Mesothelial cell of epicardium (in vitro differentiated cells): ENCODE measurements at places on chromosomes 3 and 15.

DNA sequence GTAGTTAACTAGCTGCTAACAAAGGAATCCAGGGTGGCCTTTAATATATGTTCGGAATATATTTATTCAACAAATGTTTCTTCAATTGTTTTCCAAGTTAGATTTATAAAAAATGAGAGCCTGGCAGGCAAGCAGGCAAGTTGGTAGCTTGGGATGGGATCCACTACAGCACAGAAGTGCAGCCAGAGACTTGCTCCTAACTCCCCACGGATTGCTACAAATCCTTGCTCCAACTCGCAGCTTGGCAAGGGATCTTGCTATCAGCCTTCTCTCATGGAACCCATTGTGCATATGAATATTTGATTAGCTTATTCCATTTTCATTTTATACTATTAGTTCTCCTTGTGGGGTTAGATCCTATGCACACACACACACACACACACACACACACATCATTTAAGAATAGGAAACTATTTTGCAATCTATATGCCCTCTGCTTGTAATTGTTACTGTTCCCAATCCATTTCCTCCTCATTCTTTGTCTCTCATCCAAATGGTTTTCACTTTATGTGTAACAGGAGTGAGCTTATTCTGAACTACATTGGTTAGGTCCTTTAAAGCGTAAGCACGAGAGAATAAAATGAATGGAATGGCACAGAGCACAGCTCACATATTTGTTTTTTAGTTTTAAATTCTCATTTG lies 505.6 kb downstream of the LPP start:
- H3K27ac ChIP-seq: no peak overlapping the region
- no peaks in the 10 kb centered on the region for H3K27me3 ChIP-seq
- no peak overlapping the region for H3K4me3 ChIP-seq

DNA sequence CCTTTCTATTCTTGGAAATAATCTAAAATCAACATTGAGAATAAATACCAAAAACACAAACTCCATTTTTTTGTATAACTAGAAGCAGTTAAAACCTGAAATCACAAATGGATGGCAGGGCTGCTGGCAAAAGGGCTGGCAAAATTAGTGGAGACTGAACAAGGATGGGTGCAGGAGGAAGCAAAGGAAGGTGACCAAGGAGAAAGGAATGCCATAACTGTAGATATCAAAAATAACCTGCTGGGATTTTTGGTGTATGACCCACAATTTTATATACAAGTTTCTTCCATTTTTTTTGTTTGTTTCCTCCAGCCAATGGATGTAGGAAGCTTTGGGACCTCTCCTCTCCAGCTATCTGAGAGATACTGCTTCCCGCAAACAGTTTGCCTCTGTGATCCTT lies 12.7 kb downstream of the CFAP44 start:
- no peaks in the 10 kb centered on the region for H3K4me1 ChIP-seq
- no peak overlapping the region for H3K27ac ChIP-seq
- H3K4me3 ChIP-seq: no peak overlapping the region
- DNase-seq: no peak

DNA sequence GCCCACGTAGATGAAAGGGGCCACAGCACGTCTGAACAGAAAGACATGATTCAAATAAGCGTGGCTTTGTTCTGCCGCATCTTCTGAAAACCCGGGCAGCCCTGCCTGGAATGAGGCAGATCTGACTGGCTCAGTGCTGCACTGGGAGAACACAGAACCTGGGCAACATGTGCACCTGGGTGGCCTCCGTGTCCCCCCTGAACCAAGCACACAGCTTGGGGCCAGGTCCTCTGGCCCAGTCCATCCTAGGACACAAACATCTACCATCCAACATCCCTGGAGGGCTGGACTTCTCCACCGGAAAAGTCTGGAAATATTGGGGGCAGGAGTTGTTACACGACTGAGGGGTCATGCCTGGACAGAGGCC lies 119.4 kb downstream of the ADAMTS17 start:
- no peak overlapping the region for H3K4me3 ChIP-seq
- no peak overlapping the region for H3K27ac ChIP-seq
- no peaks in the 10 kb centered on the region for H3K27me3 ChIP-seq
- H3K4me1 ChIP-seq: peaks cover 20% of the 10 kb centered on the region

DNA sequence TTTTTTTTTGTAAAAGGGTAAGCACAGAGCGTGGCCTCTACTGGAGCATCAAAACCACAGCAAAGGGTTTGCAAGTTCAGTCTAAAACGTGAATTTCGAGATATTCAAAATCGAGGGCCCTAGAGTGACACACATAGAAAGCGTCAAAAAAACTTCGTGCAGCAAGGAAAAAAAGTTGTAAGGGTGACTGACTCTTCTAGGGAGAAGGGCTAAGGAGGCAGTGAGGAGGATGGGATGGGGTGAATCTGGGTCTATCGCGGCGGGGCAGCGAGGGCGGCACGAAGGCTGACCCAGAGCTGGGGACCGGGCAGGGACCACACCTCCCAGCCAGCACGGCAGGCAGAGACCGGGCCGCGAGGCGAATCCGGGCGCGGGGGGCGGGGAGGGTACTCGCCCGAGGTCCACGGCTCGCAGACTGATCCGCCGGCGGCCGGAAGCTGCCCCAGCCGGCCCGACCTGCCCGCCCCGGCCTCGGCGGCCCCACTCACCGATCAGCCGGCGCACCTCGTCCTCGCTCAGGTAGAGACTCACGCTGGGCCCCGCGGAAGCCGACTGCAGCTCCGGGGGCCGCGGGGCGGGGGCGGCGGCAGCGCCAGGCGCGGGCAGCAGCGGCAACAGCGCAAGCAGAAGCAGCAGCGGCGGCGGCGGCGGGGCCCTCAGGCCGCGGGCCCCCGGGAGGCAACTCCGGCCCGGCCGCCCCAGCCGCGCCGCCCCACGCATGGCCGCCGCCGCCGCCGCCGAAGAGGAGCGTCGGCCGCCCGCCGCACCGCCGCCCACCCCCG lies 533 bp downstream of the RYK start:
- peaks cover 2% of the 10 kb centered on the region for H3K36me3 ChIP-seq
- peak overlapping the region; percentile 89 for H3K27ac ChIP-seq
- peak; percentile 69 for DNase-seq
- H3K4me3 ChIP-seq: peak overlapping the region; percentile 77
- no peaks in the 10 kb centered on the region for H3K27me3 ChIP-seq

DNA sequence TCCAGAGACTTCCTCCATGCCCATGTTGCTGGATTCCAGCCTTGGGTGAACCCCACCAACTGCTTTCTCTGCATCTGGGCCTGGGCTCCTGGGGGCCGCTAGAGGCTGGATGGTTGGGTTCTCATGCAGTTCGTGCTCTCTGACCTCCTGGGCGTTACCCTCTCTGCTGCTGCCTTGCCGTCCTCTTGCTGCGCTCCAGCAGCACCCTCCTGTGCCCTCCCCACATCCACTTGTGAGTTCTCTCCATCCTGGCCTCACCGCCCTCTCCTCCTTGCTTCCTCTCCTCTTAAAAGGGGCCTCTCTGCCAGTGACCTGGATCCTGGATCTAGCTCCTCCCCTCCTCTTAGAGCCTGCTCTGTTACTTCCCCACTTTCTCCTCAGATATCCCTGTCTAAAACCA lies 43.7 kb downstream of the CHCHD6 start:
- H3K36me3 ChIP-seq: peaks cover 3% of the 10 kb centered on the region
- no peak for DNase-seq
- peaks cover 31% of the 10 kb centered on the region for H3K4me1 ChIP-seq
- no peak overlapping the region for H3K27ac ChIP-seq
- H3K27me3 ChIP-seq: no peaks in the 10 kb centered on the region

DNA sequence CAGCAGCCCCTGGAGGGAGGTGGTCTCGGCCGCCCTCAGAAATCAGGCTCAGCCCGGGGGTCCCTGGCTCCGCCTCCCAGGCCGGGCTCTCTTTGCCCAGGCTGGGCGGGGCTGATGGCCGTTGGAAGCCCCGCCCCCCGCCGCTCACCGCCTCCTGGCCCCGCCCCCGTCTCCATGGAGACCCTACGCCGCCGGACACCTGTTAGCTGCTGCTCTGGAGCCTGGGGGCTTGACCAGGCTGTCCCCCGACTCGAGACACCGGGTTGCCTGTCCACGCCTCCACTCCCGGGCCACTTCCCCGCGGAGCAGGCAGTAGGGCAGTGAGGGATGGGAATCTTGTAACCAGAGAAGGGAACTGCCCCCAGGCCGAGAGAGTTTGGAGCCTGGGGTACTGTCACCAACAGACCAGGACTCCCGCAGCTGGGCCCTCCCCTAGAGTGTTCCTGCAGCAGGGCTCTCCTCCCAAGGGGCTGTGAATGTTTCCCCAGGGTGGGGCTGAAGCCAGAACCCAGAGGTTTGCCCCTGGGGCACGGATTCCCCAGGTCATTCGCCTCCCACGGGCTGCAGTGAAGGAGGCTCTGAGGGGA lies 27.8 kb upstream of the RPL32 start:
- H3K4me3 ChIP-seq: peak overlapping the region; percentile 68
- no peaks in the 10 kb centered on the region for H3K36me3 ChIP-seq
- H3K27ac ChIP-seq: no peak overlapping the region
- DNase-seq: peak; percentile 76
- peaks cover 31% of the 10 kb centered on the region for H3K27me3 ChIP-seq

- H3K36me3 ChIP-seq: peaks cover 19% of the 10 kb centered on the region
- peaks cover 47% of the 10 kb centered on the region for H3K4me1 ChIP-seq
- H3K27ac ChIP-seq: peak overlapping the region; percentile 89
- peak overlapping the region; percentile 55 for H3K4me3 ChIP-seq
- H3K27me3 ChIP-seq: no peaks in the 10 kb centered on the region
- no peak for DNase-seq
Measured at GRCh38 chr3:184582646-184583577, 21.3 kb downstream of the EPHB3 start.

- H3K4me1 ChIP-seq: peaks cover under 1% of the 10 kb centered on the region
- H3K36me3 ChIP-seq: no peaks in the 10 kb centered on the region
- no peak overlapping the region for H3K4me3 ChIP-seq
- no peak for DNase-seq
- no peak overlapping the region for H3K27ac ChIP-seq
- no peaks in the 10 kb centered on the region for H3K27me3 ChIP-seq
Measured at GRCh38 chr3:106635826-106636225, 741.4 kb upstream of the CCDC54 start.

GRCh38 chr15:71888797-71889196 lies 78.4 kb downstream of the NR2E3 start:
- peaks cover 5% of the 10 kb centered on the region for H3K4me1 ChIP-seq
- H3K27me3 ChIP-seq: no peaks in the 10 kb centered on the region
- no peak overlapping the region for H3K27ac ChIP-seq
- peaks cover 46% of the 10 kb centered on the region for H3K36me3 ChIP-seq
- H3K4me3 ChIP-seq: no peak overlapping the region

- H3K4me3 ChIP-seq: no peak overlapping the region
- no peak overlapping the region for H3K27ac ChIP-seq
- H3K27me3 ChIP-seq: no peaks in the 10 kb centered on the region
Measured at GRCh38 chr3:122350814-122351418, 25.9 kb downstream of the CSTA start.

GRCh38 chr3:104990758-104991157 lies 376.0 kb upstream of the ALCAM start:
- no peaks in the 10 kb centered on the region for H3K4me1 ChIP-seq
- H3K4me3 ChIP-seq: no peak overlapping the region
- no peaks in the 10 kb centered on the region for H3K36me3 ChIP-seq
- DNase-seq: no peak
- H3K27ac ChIP-seq: no peak overlapping the region
- H3K27me3 ChIP-seq: no peaks in the 10 kb centered on the region

GRCh38 chr15:70556151-70556741 lies 207.1 kb downstream of the UACA start:
- no peak overlapping the region for H3K27ac ChIP-seq
- peaks cover 5% of the 10 kb centered on the region for H3K27me3 ChIP-seq

- peak overlapping the region; percentile 90 for H3K27ac ChIP-seq
- H3K4me3 ChIP-seq: peak overlapping the region; percentile 83
- H3K4me1 ChIP-seq: peaks cover 21% of the 10 kb centered on the region
- no peaks in the 10 kb centered on the region for H3K36me3 ChIP-seq
- peaks cover 3% of the 10 kb centered on the region for H3K27me3 ChIP-seq
Measured at GRCh38 chr15:31328969-31329639, 2.5 kb downstream of the KLF13 start.

GRCh38 chr3:127629467-127630403 lies 750 bp downstream of the PODXL2 start:
- peaks cover 30% of the 10 kb centered on the region for H3K4me1 ChIP-seq
- H3K27ac ChIP-seq: no peak overlapping the region
- no peaks in the 10 kb centered on the region for H3K36me3 ChIP-seq

DNA sequence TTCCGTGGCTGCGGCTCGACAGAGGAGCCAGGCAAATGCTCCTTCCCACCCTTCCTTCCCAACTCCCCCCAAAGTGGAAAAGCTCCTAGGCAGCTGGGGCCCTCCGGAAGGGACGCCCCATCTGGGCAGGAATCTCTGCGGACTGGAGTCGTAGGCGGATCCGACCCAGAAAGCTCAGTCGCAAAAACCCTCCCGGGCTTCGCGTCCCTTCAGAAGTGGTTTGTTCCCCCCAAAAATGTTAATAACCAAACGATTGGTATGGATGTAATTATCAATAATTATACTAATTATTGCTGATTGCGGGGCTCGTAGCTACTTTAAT lies 3.8 kb downstream of the RNU6-1 start:
- H3K4me1 ChIP-seq: peaks cover 41% of the 10 kb centered on the region
- H3K36me3 ChIP-seq: no peaks in the 10 kb centered on the region
- H3K27me3 ChIP-seq: peaks cover 65% of the 10 kb centered on the region
- H3K27ac ChIP-seq: no peak overlapping the region
- H3K4me3 ChIP-seq: peak overlapping the region; percentile 57

DNA sequence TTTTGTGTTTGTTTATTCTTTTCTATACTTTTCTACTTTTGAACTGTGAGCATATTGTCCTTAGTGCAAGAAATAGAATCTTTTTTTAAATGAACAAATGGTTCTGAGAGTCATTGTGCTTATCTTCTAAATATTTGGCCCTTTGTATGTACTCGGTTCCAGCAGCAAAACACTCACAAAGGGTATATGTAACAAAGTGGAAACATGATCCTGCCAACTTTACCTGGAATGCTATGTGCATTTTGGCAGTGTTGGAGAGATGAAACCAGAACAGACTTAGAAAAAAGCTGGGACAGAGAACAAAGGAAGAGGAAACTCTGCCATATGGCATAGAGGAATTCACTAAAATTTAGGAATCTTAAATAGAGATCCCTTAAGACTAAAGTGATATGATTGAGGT lies 150.1 kb downstream of the FGF12 start:
- no peaks in the 10 kb centered on the region for H3K27me3 ChIP-seq
- no peak overlapping the region for H3K4me3 ChIP-seq
- H3K27ac ChIP-seq: no peak overlapping the region
- no peaks in the 10 kb centered on the region for H3K4me1 ChIP-seq
- DNase-seq: no peak

DNA sequence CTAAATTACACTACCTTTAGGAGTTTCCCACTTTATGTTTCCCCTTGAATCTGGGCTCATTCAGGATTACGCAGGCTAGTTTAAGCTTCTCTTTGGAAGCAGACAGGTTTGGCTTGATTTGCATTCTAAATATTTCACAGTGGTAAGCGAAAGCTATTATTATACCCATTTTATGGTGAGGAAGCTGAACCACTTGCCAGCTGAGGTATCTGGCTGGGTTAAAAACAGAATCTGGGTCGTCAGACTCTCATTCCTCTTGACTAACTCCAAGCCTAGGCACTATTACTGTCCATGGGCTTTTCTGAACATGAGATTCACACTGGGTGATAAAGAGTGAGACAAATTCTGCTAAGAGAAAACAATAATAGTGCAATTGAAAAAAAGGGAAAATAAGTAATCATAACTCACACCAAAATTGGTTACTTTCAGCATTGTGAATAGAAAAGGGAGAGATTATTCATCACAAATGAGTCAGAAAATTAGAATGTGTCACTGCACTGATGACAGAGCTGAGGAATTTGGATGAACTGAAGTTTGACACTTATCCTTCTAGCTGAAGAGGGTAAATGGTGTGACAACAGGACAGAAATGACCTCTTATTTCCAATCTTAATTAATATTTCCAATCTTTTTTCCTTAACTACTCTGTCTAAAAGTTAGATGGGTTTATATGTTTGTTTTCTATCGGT lies 211.3 kb downstream of the TIGIT start:
- no peak overlapping the region for H3K27ac ChIP-seq
- no peaks in the 10 kb centered on the region for H3K27me3 ChIP-seq
- H3K36me3 ChIP-seq: no peaks in the 10 kb centered on the region
- no peak for DNase-seq
